ENCODE measurements at places on chromosomes 4 and X.

DNA sequence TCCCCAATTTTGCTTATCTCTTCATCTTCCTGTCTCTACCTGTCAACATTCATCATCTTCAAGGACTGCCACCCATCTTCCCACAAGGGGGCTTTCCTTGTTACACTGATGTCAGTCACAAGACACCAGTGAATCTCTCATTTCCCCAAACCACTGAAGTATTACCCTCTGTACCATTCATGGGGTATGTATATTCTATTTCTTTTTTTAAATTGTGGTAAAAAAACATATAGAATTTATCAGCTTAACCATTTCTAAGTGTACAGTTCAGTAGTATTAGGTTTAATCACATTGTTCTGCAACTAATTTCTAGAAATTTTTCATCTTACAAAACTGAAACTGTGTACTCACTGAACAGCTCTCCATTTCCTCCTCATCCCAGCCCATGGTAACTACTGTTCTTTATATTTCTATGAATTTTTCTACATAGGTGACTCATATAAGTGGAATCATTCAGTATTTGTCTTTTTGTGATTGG is 98.6 kb downstream of the LARP7 start:
- DNase-seq: no peak

DNA sequence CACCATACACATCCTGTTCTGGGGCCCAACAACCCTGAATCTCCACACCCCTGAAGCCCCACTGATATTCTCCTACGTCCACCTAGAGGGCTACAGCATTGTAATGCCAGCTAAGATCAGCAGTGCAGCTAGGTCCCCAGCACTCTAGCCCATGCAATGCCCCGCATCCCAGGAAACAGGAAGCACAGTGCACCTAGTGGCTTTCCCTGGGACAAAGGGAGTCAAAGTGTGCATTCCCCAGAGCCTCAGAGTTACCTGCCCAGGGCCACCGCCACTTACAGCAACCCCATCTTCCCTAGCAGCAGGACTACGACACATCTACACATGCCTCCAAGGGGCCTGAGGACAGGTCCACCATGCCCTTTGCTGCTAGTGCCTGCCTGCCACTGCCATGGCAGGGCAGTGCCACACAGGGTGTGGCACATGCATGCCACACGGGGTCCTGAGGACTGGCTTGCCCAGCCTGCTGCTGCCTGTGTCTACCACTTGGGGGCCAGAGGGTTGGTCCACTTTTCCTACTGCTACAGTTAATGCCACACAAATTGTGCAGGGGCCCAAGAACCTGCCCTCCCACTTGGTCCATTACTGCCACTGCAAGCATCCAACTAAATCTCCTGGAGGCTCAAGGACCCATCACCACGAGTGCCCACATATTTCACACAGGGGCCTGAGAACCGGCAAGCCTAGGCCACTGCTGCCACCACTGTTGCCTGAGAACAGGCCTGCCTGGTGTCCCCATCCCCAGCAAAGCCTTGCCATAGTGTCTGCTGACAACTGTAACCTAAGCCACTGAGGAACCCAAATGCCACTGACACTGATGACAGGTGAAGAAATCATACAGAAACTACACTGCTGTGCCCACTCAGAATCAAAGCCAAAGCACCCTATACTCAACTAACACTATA is 23.7 kb downstream of the TLR6 start:
- no peak for DNase-seq

- no peak for DNase-seq
Measured at GRCh38 chr4:19486400-19486799, 765.3 kb upstream of the SLIT2 start.

- DNase-seq: no peak
Measured at GRCh38 chr4:16197876-16198665, 28.2 kb downstream of the TAPT1 start.

DNA sequence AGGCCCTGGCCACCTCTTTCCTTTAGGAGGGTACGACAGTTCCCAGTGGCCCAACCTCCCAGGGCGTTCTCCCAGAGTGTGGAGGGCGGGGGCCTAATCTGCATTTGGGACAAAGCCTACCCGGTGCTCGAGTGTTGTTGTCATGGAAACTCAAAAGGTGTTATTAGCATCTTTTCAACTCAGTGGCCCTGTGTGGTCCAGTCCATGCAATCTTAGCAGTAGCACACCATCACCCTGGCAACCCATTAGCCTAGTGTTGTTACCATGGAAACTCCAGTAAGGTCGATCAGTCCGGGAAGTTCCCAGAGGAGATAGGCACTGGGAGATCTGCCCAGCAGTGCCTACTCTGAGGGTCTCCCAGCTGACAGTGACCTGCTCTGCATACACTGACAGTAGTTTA is 20.2 kb downstream of the APLN start:
- DNase-seq: no peak

GRCh38 chr4:129526812-129527211 is 430.9 kb downstream of the C4orf33 start:
- no peak for DNase-seq

DNA sequence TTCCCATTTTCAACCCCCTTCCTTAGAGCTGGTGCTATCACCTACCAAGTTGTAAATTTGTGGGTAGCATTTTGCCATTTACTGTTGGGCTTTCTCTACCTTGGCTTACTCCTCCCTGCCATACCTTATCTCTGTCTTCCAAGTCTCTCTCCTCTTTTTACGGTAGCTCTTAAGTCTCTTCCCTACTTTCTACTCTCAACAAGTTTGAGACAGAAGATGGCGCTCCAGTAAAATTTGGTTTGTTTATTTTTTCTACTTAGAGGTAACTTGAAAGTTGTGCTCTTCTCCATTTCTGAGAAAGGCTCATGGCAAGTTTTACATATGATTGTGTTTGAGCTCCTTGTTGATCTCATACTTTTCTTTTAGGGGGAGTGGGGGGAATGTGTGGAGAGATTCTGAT is 1508.1 kb downstream of the TECRL start:
- no peak for DNase-seq

GRCh38 chrX:21171181-21171580 is 203.0 kb upstream of the CNKSR2 start:
- DNase-seq: no peak

GRCh38 chr4:137502339-137503129 is 29.8 kb downstream of the PCDH18 start:
- no peak for DNase-seq

GRCh38 chrX:2261831-2262667 is 238.7 kb downstream of the DHRSX start:
- DNase-seq: peak; percentile 65

GRCh38 chr4:53782458-53782845 is 191.2 kb upstream of the LNX1 start:
- no peak for DNase-seq

DNA sequence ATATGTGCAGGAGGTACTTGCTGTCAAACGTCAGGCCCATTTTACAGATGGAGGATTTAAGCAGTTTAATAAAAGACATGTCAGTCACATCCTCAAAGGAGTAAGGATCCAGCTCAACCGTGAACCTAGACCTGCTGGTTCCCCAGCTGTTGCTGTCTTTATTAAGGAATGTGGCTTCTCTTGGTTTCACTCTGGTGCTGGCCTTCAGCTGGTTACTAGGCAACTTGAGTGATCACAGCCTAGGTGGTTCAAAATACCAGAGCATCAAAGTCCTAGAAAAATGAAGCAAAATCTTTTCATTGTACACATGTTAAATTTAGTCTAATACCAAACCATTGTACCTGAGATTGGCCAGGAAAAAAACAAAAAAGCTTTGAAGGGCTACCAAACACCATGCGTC is 32.7 kb upstream of the GLRA2 start:
- no peak for DNase-seq

DNA sequence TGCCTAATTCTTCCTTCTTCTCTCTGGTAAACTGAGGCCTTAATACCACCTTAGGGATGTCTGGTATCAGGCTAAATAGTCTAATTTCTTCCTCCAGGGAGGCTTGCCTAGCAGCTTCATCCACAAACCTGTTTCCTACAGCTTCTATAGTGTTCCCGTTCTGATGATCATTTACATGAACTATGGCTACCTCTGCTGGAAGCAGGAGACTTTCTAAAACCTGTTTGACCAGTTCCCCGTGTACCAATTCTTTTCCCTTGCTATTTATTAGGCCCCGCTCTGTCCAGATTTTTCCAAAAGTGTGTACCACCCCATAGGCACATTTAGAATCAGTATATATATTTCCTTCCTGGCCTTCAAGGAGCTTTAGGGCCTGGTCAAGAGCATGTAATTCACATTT is 5.8 kb upstream of the USP38 start:
- no peak for DNase-seq

- DNase-seq: no peak
Measured at GRCh38 chr4:20422398-20422797, 170.7 kb downstream of the SLIT2 start.

DNA sequence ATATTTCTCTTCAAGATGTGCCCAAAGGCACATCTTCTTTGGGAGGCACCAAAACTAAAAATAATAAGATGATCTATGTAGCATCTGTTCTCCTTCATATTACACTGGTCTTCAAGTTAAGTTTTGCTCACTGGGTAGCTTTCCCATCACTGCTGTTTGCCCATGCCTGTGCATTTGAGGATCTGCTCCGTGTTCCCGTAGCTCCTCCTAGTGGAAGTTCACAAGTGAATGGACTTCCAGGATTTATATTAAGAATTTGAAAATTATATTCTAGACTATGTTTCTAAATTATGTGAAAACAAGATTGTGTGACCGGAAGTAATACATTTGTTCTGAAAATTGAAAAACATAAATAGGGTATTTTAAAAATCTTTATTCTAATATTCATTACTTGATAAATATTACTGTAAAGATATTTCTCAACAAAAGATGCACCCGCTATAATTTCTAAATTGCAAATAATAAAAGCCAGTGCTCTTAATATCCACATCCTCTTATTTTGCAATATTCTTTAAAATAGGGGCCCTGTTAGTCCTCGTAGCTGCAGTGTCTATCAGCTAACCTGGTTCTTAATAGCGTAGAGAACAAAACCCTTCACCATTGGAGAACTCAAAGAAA is 147.7 kb downstream of the RBM46 start:
- peak; percentile 4 for DNase-seq

GRCh38 chr4:126446917-126447316 is 1132.2 kb downstream of the FAT4 start:
- no peak for DNase-seq

GRCh38 chrX:122363112-122363795 is 820.8 kb upstream of the GRIA3 start:
- no peak for DNase-seq

- no peak for DNase-seq
Measured at GRCh38 chr4:51853027-51853682, 10.2 kb downstream of the DCUN1D4 start.

DNA sequence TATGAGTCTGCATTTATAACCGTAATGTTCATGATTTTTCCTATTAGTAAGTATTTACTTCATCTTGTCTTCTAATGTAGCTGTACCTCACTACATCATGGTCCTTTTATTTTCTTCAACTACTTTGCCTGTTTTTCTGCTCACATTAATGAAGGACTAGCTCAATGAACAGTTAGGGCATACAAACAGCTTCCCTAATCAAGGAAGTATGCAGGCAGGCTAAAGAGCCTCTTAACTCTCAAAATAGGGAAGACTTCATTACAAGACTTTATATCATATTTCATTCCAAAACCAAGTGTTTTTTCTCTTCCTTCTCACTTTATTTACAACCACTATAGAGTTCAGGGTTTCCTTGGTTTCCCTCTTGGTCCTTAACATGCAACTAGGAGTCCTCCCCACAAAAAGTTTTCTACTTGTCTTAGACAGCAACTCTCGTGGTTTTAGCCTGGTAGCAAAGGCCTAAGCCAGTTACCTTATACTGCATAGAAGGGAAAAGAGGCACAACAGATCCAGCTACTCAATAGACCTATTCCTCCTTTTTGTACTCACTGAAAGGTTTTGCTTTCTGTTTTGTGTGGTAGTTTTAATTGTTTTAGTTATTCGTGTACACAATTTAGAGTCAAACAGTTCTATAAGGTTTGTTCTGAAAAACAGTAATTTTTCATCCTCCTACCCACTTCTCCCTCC is 40.8 kb downstream of the SMIM14 start:
- no peak for DNase-seq

GRCh38 chr4:129603241-129603931 is 507.4 kb downstream of the C4orf33 start:
- no peak for DNase-seq

DNA sequence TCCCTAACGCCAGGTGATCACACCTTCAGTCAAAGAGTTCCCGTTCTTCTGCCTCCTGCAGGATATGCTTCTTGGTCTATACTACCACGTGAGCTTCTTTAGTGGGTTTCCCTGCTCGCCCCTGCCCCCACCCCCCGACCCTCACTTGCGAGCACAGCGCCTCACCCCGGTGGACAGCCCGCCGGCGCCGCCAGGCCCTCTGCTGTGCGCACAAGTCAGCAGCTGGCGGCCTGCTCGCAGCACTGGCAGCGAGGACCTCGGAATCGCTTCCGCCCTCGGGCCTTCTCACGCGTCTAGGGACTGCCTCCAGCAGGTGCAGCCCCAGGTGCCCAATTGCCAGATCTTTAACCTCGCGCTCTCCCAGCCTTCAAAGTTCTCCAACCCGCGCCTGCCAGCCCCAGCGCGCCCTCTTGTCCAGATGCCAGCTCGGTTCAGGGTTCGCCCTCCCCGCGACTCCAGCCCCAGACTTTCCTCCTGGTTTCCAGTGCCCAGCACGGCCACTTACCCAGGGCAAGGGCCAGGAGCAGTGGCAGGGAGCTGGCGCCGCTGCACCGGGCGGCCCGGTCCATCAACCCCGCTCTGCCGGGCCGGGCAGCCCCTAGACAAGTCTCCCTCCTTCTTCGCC is 454 bp downstream of the BTC start:
- DNase-seq: peak; percentile 27

GRCh38 chr4:85039526-85039925 is 73.0 kb upstream of the WDFY3 start:
- DNase-seq: no peak

DNA sequence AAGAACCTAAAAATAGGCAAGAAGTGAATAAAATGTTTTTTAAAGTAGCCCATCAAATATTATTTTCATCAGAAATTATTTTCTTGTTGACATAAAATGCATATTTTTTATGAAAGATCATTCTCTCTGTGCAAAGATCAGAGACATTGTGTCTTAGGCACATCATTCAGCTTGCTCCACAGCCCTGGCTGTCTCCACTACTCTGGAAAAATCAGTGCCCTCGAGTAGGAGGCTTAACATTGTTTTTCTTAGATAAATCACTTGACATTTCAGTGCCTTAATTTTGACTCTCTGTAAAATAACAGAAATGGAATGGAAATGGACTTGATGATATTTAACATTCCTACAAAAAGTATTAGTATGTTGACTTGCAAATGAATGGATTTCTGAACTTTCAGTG is 77.9 kb downstream of the FAT4 start:
- no peak for DNase-seq

DNA sequence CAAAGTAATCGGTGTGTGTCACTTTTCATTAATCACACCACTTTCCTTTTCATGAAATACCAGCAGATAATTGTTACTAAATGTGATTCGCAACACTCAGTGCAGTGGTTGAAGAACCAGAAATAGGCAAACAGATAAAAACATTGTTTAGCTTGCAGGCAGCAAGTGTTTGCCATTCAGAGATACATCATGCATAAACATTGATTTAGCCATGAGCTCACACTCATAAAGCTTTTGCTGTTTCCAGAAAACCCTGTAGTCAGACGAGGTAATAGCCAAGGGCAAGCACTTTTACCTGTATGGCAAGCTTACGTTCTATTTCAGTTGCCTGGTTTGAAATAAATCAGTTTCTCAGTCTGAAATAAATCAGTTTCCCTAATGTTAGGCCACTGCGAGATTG is 542.0 kb upstream of the TENM3 start:
- DNase-seq: no peak

GRCh38 chr4:67575232-67576058 is 16.9 kb downstream of the STAP1 start:
- peak; percentile 34 for DNase-seq
